ENCODE measurements at places on chromosomes 1 and 21.

DNA sequence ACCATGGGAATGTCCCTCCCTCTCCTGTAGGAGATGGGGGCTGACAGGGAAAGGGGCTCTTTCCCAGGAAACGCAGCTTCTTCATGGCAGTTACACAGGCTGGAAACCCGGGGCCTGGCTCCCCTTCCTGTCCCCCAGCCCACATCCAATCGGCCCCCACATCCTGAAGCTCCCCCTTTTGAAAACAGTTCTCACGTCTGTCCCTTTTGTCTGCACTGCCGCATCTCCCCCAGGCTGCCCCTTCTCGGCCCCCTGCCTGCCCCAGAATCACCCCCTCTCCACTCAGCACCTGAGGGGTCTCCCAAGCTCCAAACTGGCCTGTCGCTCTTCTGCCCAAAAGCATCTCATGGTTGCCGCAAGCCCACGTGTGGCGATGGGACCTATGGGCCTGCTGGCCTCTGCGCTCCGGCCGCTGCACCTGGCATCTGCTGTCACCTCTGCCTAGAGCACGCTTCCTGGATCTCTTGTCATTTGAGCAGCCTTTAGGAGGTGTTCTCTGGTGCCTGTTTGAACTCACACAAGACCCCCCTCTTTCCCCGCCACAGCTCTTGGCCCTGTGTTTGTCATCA lies 867 bp downstream of the SLC1A7 start:
- no peak for DNase-seq

DNA sequence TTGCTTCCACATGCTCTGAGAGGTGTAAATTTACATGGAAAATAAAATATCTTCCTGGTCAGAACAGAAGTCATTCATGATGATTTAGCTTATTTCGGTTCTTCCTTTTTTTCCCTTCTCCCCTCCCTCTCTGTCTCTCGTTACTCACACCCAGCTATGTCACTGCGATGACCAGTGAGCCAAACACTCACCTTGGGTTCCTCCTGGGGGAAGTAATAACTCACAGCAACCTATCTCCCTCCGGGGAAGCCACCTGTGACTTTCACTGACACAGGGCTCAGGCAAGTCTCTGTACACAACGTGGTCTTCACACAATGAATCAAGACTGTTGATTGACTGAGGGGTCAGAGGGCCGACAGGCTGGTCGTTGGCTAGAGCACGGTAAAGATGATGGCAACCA lies 135.3 kb upstream of the VANGL1 start:
- no peak for DNase-seq

- no peak for DNase-seq
These were observed 32.8 kb upstream of the RNF19B start for GRCh38 chr1:32997381-32997891.

GRCh38 chr1:228996281-228996680 lies 261.0 kb downstream of the RHOU start:
- no peak for DNase-seq

GRCh38 chr1:230280906-230281413 lies 145.2 kb downstream of the PGBD5 start:
- no peak for DNase-seq

DNA sequence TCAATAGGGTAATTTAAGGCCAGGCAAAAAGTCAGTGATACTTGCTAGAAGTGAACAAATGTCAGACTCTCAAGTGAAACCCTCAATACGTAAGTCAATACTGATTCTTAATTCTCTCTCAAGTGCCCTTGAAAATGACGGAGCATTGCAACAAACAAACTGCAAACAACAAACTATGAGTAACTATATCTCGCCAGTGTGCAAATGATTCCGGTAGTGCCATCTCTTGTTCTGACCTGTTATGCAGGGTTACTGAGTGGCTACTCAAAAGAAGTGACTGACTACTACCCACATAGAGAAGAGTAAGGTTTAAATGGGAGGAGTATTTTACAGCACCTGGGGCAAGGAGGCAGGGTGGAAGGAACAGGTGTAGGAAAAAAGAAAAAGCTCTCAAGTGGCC lies 1.6 kb downstream of the SLC19A2 start:
- peak; percentile 34 for DNase-seq

- DNase-seq, result no peak
These were observed 23.1 kb upstream of the ADGRB2 start for GRCh38 chr1:31787261-31787660.

- DNase-seq, result no peak
These were observed 182.3 kb downstream of the RRAGC start for GRCh38 chr1:38677311-38677710.

- DNase-seq, result no peak
These were observed 98.6 kb upstream of the LPGAT1 start for GRCh38 chr1:211928993-211929637.

DNA sequence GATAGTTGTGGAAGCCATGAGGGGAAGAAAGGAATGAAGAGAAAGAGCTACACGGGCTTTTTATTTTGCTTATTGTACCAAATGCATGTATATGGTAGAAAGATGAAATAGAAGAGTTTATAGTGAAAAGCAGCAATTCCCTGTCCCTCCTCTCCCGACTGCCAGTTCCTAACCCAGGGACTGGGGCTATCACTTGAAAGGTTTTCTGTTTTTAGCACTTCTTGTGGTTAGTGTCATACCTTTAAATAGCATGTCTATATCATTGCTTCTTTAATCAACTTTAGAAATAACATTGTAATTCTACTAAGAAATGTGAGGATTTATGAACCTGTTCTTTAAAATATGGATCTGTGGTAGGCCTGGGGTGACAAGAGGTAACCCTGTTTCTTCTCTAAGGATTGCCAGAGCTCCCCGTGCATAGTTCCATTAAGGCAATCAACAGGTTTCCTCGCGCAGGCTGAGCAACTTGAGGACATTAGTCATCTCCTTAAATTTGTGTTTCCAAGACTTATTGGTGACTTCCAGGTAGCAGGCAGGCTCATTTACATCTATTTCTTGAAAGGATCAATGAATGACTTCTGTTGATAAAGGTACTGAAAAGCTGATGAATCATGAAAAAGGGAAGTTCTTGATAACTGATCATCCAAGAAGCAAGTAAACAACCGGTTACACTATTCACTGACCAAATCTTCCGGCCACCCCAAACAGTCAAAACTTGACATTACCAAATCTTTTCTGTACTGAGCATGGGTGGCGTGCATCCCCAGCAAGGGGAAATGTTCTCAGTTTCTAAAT lies 37.8 kb upstream of the S1PR1 start:
- no peak for DNase-seq

- DNase-seq, result no peak
These were observed 19.9 kb downstream of the RPL5 start for GRCh38 chr1:92851729-92852128.

DNA sequence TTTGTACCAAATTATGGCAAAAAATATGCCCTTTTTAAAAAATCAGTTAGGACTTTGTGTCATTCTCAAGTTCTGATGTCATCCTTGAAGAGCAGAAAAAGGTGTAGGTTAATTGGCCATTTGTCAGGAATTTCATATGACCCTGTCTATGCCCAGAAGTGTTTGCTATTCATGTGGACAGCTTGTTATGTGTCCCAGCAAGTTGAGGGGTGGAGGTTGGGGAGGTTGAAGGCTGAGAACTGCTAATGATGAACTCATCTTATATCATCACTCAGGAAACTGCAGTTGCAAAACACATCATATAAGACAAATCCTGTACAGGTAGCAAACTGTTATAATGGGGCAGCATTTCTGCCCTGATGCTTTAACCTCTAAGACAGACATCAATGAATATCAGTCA lies 106.5 kb downstream of the PHTF1 start:
- no peak for DNase-seq

DNA sequence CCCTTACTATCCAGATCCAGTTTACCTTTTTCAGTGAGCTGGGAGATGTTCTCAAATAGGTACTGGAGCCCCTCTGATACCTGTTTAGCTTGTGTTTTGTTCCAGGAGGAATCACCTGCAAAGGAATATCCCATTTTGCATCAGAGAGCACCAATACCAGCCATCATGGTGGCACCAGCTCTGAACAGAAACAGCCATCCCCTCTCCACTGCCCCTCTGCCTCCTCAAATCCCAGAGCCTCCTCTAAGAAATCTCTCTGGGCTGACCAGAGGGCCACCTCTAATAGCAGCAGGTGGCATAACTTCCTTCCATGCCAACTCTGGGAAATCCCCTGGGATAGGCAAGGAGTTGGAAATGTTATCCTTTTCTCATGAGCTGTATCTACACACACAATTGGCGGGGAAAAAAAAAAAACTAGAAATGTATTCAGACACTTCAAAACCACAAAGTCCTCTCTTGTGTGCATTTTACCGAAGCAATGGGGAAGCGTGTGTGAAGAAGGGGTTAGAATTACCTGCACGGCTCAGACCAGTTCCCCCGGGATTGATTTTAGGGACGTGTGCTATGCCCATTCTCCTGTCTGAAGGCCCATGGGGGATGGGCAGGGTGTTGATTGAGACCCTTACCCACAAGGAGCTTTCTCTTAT lies 2.4 kb downstream of the PGLYRP4 start:
- no peak for DNase-seq

DNA sequence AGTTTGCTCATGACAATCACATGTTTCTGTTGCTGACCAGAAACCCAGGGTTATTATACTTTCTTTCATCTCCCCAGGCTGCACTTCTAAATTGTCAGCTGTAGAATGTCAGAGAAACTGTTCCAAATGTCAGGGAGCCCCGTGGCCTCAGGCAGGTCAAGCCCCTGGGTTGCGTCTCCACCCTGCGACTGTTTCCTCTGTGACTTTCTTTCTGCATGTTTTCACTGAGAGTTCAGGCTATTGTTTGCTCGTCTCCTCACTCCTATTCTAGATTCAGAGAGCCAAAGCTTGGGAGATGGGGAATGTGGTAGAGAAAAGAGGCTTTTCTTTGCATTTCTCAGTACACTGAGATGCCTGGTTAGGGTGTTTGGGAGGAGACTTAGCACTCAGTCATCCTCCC lies 97.4 kb downstream of the CENPF start:
- no peak for DNase-seq

GRCh38 chr1:235624721-235625333 lies 24.8 kb downstream of the GNG4 start:
- DNase-seq, result no peak

GRCh38 chr1:84888753-84889152 lies 4.3 kb downstream of the LPAR3 start:
- DNase-seq, result no peak

DNA sequence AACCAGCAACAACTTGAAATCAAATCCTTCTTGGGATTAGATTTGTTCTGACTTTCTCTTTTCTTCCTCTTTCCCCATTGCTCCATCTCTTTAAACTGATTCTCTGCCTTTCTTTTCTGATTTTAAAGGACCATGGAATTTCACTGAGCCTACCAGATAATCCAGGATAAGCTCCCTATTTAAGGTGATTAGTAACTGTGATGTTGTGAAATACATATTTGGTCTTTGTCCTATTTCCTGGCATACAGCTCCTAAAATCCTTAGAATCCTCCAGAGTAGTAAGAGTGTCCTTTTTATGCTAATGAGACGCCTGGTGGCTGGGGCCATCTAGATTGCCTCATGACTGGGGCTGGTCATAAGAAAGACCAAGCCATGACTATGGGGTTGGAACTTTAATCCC lies 236.9 kb downstream of the USP25 start:
- no peak for DNase-seq

- no peak for DNase-seq
These were observed 30.0 kb upstream of the FGGY start for GRCh38 chr1:59266927-59267293.

DNA sequence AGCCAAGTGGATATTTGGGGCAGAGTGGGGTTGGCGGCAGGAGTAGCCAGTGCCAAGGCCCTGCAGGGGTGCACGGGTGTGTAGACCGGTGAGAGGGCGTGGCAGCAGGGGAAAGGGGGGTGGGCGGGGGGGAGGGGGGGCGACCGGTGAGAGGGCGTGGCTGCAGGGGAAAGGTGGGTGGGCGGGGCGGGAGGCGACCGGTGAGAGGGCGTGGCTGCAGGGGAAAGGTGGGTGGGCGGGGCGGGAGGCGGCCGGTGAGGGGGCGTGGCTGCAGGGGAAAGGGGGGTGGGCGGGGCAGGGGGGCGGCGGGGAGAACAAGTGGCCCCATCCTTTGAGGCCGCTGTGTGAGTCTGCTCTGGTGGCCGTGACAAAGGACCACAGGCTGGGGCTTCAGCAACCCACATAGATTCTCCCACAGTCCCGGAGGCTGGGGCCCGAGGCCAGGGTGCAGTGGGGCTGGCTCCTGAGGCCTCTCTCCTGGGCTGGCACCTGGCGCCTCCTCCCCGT lies 25.8 kb downstream of the RRP1 start:
- DNase-seq, result no peak

- no peak for DNase-seq
These were observed 13.4 kb downstream of the C2CD2 start for GRCh38 chr21:41940431-41940830.

GRCh38 chr1:15432324-15432723 lies 5.9 kb upstream of the CTRC start:
- DNase-seq, result no peak

DNA sequence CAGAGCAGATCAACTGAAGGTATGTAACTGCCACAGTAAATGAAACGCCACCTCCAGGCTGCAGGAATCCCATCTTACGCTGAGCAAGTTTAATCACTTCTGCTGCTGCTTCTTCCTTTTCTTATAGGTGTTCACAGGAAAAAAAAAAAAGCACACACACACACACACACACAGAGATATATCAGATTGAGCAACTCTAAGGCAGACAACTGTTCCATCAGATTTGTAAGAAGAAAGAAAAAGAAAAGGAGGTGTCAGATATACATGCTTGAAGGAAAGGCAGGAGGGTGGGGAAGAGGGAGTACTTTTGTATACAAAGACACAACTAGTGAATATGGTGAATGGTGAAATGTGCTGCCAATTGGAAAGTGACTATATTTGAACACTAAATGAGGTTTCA lies 28.6 kb downstream of the DSTYK start:
- no peak for DNase-seq

GRCh38 chr1:239841631-239842030 lies 250.1 kb upstream of the FMN2 start:
- no peak for DNase-seq

DNA sequence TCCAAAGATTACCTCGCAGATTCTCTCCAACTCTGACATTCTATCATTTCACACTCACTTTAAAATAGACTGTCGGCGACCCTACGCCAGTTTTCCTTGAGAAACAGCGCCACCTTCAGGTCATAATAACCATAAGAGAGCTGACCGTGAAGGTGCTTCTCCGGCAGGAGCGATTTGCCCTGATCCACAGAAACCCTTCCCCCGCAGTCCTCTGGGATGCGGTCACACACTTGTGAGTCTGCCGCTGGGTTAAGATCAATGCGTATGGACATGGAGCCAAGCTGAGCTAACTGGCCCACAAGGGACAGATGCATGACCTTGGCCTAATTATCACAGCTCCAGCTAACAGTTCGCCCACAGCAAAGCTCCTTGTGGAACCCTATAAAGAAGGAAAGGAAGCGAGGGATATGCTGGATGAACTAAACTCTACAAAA lies 32.8 kb upstream of the IFNAR2 start:
- peak; percentile 81 for DNase-seq

DNA sequence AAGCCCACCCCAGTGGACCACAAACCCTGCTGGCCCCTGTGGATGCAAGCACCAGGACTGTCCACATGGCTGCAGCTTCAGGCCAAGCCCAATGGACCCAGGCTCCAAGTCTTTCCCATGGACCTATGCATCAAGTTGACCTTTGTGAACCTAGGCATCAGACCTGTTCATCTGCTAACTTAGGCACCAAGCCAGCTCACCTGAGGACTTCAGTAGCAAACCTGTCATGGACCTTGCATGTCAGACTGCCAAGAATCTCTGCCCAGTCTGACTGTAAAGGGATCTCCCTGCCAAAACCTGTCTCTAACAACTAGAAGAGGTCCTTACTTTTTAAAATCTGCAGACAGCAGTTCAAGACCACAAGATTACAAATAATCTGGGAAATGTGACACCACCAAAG lies 37.8 kb downstream of the FMO3 start:
- DNase-seq, result no peak

GRCh38 chr1:185679220-185679619 lies 55.0 kb upstream of the HMCN1 start:
- DNase-seq, result no peak

Measured in midbrain (tissue), 1 donor.